ENCODE measurements at places on chromosomes 7 and 10.
A peak's percentile ranks its signal among the peaks of the same experiment; 100 is the strongest.

- no peak for DNase-seq
These were observed 57.6 kb downstream of the PCLO start for GRCh38 chr7:83105063-83105462.

- no peak for DNase-seq
These were observed 101.1 kb upstream of the RET start for GRCh38 chr10:42975558-42976340.

DNA sequence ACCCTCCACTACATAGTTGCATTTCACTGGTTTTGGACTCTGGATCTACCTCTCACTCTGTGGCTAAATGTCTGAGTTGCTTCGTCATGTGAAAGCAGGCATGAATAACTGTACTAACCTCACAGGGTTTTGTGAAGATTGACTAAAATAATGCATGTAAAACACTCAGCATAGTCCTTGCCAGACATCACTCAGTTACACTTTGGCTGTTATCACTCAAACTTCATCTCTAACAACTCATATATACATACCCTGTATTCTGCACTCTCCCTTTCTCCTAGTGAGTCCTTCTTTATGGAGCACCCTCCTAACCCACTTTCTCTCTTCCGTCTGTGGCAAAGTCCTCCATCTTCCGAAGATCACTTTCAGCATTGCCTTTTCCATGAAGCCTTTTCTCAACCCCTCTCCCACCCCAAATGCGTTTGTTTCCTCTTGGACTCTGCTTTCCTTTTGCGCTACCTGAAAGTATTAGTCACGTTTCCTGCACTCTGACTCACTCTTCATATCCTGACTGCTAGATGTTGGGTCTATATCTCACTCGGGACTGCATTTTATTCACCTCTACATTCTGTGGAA is 72.6 kb downstream of the OSBPL3 start:
- peak; percentile 87 for DNase-seq

DNA sequence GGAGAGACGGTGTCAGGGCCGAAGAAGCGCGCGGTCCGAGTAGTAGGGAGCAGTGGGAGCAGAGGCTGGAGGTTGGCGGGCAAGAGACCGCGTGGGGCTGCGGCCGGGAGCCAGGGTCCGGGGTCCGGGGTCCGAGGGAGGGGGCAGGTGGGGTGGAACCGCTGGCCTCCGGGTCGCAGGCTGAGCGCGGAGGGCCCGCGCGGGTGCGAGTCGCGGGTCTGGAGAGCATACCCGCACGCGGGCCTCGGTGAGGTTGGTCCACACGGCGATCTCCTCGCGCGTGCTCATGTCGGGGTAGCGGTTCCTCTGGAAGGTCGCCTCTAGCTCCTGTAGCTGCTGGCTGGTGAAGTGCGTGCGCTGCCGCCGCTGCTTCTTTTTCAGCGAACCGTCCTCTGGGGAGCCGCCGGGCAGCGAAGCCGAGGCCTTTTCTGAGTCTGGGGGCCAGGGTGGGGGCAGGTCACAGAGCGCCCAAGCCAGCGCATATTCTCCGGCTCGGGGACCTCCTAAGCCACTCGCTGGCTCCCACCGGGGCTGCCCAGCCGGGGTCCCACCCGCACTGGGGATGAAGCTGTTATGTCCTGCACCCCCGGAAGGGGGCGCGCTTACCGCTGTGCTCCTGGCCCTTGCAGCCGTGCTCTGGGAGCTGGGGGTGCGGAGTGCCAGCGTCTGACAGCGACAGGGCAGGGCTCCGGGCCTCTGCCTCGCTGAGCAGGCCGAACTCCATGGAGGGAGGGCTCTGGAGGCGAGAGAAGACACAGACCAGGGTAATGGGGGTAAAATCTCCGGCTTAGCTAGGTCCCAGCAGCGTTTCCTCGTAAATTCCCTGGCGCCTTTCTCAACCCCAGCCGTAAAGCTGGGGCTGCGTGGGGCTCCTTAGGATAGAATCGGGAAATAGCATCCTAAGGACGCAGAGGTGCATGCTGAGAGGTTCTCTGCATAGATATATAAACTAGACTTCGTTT is 5.5 kb downstream of the ELOVL3 start:
- peak; percentile 71 for DNase-seq

GRCh38 chr7:65972976-65973375 is 9.0 kb downstream of the GUSB start:
- no peak for DNase-seq

GRCh38 chr10:13922586-13922985 is 335.8 kb downstream of the PRPF18 start:
- peak; percentile 34 for DNase-seq

DNA sequence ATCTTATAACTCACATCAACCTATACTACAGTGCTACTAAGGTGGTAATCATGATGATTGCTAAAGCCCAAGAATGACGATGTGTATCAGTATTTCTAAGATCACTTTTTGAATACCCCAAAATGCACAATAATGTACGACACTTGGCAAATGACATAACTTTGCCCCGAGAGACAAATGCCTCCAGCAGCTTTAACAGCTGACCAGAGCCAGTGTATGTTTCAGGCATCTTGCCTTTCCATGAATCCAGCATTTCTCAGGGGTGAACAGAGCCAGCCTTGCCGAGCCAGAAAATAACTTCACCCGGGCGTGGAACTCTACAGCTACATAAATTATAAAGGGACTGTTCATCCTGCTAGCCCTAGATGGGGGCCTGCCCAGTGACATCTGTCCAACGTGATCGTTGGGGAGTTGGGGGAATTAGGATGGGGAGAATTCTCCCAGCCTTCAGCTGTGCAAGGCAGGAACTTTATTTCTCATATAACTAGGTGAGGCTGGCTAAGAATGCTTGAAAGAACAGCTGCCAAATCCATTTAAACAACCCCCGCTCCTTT is 1.8 kb downstream of the IGFBP3 start:
- DNase-seq: no peak

DNA sequence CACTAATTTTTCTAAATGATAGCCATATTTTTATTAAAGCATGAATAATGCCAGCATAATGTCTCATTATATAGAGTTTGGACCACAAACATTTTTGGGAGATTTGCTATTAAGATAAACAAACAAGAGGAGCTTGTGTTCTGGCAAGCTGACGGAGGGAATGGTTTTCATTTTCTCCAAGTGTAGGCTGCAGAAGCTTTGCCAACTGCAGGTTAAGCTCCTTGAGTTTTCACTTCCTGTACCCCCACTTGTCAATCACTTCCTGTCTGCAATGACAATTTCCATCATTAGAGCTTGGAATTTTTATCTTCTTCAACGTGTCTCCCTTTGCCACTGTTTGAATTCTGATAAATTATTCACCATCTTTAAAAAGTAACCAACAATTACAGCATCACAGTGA is 13.4 kb downstream of the EBF3 start:
- no peak for DNase-seq

DNA sequence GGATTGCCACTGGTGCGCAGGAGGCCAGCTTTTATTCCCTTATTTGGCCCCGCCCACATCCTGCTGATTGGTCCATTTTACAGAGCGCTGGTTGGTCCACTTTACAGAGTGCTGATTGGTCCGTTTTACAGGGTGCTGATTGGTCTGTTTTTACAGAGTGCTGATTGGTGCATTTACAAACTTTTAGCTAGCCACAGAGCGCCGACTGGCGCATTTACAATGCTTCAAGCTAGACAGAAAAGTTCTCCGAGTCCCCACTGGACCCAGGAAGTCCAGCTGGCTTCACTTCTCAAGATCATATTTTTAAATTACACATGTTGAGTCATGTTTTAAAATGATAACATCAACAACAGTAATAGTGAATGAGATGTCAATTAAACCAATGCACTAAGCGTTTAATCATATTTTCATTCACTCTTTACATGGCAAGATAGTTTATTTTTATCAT is 128.3 kb downstream of the CUBN start:
- no peak for DNase-seq

GRCh38 chr7:157310676-157311185 is 26.1 kb upstream of the DNAJB6 start:
- peak; percentile 33 for DNase-seq

DNA sequence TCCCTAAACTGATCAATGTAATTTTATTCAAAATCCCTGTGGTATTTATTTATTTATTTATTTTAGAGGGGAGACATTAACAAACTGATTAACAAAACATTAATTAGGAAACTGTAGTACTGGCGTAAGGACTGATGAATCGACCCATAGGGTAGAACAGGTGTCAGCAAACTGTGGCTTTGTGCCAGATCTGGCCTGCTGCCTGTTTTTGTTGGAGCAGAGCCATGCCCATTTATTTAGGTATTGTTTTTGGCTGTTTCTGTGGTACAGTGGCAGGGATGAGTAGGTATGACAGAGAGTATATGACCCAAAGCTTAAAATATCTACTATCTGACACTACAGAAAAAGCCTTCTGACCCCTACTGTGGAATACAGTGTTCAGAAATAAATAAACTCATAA is 332.5 kb upstream of the ETV1 start:
- DNase-seq: no peak

GRCh38 chr10:5297466-5297865 is 67.3 kb upstream of the UCN3 start:
- DNase-seq: no peak

DNA sequence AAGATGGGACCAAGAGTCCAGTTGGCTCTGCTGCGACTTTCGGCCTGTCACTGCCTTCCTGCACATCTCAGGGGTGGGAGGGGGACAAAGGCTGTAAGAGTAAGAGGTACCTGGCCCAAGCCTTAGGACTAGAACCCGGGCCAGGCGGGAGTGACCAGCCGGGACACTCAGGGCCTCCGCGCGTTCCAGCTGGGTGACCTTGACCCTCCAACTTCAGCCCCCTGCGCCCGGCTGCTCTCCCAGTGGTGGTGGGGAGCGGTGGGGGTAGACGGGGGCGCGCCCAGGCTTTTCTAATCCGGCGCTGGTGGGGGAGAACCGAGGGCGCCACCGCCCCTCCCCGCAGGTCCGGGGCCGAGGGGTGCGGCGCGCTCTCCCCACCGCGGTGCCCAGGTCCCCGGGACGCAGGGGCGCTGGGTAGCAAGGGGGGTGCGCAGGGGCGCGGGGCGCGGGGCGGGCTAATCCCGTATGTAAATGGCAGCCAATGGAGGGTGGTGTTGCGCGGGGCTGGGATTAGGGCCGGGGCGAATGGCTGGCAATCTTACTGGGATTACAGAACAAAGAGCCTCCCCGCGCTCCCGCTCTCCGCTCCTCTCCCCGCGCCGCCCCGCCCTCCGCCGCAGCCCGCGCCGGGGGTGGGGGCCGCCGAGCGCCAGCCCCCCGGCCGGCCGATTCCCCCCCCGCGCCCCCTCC is at the start of gene GTF2IRD1:
TSS of gene GTF2IRD1 (plus strand) at position 585 of the 690 bp plus-strand sequence. CDS start 54,175 bp downstream, outside the sequence.
- peak; percentile 79 for DNase-seq

- peak; percentile 79 for DNase-seq
These were observed 39.7 kb upstream of the TEX47 start for GRCh38 chr7:88835147-88835728.

- no peak for DNase-seq
These were observed 613.5 kb downstream of the PTPRN2 start for GRCh38 chr7:157973971-157974677.

DNA sequence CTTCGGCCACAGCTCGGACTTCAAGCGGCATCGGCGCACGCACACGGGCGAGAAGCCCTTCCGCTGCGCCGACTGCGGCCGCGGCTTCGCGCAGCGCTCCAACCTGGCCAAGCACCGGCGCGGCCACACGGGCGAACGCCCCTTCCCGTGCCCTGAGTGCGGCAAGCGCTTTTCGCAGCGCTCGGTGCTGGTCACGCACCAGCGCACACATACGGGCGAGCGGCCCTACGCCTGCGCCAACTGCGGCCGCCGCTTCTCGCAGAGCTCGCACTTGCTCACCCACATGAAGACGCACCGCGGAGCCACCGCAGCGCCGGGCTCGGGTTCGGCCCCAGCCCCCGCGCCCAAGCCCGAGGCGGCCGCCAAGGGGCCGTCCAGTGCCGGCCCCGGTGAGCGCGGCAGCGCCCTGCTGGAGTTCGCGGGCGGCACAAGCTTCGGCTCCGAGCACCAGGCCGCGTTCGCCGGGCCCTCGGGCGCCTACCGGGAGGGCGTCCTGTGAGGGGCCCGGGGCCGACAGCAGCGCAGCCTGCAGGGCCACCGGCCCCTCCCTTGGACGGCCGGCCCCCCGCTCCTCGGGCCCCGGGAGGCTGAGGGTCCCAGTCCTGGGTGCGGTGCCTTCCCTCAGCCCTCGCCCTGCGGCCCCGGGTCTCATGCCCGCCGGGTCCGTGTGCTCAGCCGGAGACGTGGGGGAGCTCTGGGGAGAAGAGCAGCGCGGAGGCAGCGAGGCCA is 17.2 kb downstream of the ZNF316 start:
- no peak for DNase-seq

- no peak for DNase-seq
These were observed 93.2 kb downstream of the SKIDA1 start for GRCh38 chr10:21432266-21432665.

- DNase-seq: no peak
These were observed 135.9 kb downstream of the ARHGAP12 start for GRCh38 chr10:31792745-31793144.

DNA sequence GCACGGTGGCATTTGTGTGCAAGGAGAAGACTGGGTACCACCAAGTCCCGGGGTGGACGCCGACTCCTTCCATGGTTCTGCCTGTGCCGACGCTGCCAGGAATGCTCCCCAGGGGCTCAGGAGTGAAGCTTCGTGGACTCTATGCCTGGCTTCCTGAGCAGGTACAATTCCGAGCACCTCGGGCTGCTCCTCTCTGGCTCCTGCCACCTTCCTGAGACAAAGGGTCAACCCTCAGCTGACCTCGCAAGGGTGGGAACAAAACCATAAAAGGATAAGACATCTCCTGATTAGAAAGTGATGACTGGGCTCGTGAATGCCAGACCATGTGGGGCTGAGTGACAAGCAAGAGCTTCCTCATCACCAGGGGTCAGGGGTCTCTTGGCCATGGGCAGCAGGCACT is 31.8 kb downstream of the CALML3 start:
- no peak for DNase-seq

GRCh38 chr10:13633689-13634088 is 46.9 kb downstream of the PRPF18 start:
- DNase-seq: no peak

GRCh38 chr7:17679458-17679857 is 260.8 kb downstream of the SNX13 start:
- DNase-seq: peak; percentile 74

GRCh38 chr10:112851588-112852211 is 98.3 kb upstream of the TCF7L2 start:
- DNase-seq: no peak

DNA sequence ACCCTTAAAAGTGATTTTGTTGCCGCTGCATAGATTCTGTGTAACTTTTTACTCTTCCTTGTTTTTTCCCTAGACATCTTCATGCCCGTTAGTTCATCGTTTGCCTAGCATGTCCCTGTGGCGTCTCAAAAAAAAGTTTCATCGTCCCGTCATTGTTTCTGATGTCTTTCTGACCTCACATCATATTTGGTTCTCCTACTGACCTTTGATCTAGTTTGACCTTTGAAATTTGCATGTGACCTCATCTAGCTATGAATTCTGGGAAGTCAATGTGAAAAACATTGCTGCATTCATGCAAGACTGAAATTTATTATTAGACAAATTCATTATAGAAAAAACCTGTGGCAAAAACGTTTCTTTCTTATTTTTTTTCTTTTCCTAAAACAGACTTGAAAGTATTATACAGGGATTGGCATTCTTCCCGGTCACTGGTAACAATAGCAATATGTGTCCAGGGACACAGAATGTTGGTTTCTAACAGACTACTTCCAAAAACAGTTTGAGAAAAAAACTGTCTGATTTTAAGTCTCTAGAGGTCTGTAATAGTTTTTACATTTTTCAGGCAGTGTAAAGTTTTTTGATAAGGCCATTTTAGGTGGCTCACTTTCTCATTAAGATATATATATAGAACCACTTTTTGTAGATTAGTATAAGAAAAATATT is 280.9 kb downstream of the USP6NL start:
- DNase-seq: no peak
